Tibial nerve (tissue), 4 donors: ENCODE measurements at places on chromosomes 11 and 22.
A peak's percentile ranks its signal among the peaks of the same experiment; 100 is the strongest.

DNA sequence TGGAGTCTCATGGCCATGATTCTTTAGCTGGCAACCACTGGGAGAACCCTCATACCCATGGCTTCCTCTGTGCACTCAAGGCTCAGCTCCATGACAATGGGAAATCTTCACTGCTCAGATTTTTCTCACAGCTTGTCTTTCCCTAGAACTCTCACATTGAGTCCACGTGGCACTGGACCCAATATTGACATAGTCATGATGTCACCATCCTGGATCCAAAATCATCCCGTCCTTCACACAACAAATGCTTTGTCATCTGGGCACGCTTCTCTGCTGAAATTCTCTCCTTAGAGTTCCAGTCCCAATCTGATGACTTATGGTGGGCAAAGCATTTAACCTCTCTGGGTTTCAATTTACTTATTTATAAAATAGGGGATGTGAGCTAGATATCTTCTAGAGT, 37.7 kb upstream of the CD44 start:
- no peaks in the 10 kb centered on the region for H3K36me3 ChIP-seq
- no peaks in the 10 kb centered on the region for H3K27me3 ChIP-seq
- no peak overlapping the region for H3K4me3 ChIP-seq
- DNase-seq: no peak

GRCh38 chr11:77589181-77589520, 602 bp upstream of the AQP11 start:
- peak overlapping the region; percentile 83 for H3K27ac ChIP-seq
- H3K4me3 ChIP-seq: peak overlapping the region; percentile 49
- H3K36me3 ChIP-seq: no peaks in the 10 kb centered on the region
- no peak for DNase-seq
- H3K27me3 ChIP-seq: no peaks in the 10 kb centered on the region
- peaks cover 5% of the 10 kb centered on the region for H3K4me1 ChIP-seq

DNA sequence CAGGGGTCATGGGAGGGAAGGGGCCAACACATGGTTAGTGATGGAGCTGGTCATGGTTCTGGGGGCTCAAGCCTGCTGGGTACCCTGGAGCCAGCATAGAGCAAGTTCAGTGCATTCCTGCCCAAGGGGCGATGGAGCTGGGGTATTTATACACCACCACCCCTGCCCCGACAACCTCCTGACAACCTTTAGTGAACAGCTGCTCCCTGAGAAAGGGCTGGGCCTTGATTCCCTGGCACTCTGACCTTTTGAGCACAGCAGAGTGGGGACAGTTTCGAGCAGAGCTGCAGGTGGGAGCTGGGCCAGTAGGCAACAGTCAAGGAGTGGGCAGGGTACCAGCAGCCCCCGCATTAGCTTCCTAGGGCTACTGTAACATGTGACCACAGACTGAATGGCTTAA, 6.0 kb downstream of the PARVG start:
- no peak overlapping the region for H3K4me3 ChIP-seq
- H3K4me1 ChIP-seq: no peaks in the 10 kb centered on the region
- H3K36me3 ChIP-seq: no peaks in the 10 kb centered on the region
- no peak for DNase-seq
- H3K27me3 ChIP-seq: peaks cover under 1% of the 10 kb centered on the region

DNA sequence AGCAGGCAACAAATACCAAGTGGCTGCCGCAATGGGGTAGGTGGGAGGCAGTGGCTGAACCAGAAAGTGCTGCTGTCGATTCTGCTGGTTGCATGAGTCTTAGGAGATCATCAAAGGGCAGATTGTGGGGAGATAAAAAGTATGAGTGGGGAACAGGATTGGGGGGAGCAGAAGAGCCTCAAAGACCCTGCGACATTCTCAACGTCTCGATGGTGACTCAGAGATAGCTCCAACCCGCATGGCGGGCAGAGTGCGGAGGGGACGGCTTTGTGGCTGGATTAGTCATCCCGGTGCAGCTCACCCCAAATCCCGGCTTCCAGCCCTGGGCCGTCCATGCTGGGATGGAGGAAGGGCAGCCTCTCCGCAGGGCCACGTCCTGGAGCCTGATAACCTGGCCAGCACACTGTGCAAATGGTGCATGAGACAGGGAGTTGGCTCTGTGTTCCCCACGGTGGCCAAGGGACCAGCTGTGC, 11.6 kb upstream of the RTN4R start:
- H3K4me1 ChIP-seq: no peaks in the 10 kb centered on the region
- no peaks in the 10 kb centered on the region for H3K36me3 ChIP-seq
- no peaks in the 10 kb centered on the region for H3K27me3 ChIP-seq
- DNase-seq: no peak
- no peak overlapping the region for H3K27ac ChIP-seq

- DNase-seq: no peak
- no peaks in the 10 kb centered on the region for H3K4me1 ChIP-seq
- no peaks in the 10 kb centered on the region for H3K36me3 ChIP-seq
- H3K27ac ChIP-seq: peak overlapping the region; percentile 87
- H3K4me3 ChIP-seq: peak overlapping the region; percentile 87
Observed at GRCh38 chr22:38657045-38657909, 839 bp downstream of the CBY1 start.

DNA sequence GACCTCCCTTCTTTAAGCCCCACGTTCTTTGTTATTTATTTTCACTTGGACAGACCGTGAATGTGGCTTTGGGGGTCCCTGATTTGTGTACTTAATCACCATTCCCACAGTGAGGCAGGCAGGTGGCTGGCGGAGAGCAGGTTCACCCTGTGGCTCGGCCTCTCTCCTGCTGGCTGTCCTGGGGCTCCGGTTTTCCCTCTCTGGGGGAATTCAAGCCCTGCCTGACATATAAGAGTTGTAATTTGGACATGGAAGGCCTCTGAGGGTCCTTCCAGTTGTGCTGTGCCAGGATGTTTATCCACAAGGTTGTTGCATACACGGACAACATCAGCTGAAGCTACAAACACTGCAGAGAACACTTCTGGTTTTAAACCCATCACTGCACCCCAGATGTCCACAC, 824.5 kb downstream of the TBC1D22A start:
- no peaks in the 10 kb centered on the region for H3K27me3 ChIP-seq
- no peak overlapping the region for H3K4me3 ChIP-seq
- no peaks in the 10 kb centered on the region for H3K4me1 ChIP-seq
- H3K27ac ChIP-seq: no peak overlapping the region
- H3K36me3 ChIP-seq: no peaks in the 10 kb centered on the region

- no peaks in the 10 kb centered on the region for H3K36me3 ChIP-seq
- no peaks in the 10 kb centered on the region for H3K4me1 ChIP-seq
- no peak overlapping the region for H3K4me3 ChIP-seq
- no peak overlapping the region for H3K27ac ChIP-seq
Observed at GRCh38 chr11:11798586-11799438, 43.0 kb upstream of the USP47 start.

- H3K27me3 ChIP-seq: no peaks in the 10 kb centered on the region
- no peaks in the 10 kb centered on the region for H3K4me1 ChIP-seq
- no peaks in the 10 kb centered on the region for H3K36me3 ChIP-seq
Observed at GRCh38 chr11:70031631-70032469, 46.3 kb upstream of the ANO1 start.

DNA sequence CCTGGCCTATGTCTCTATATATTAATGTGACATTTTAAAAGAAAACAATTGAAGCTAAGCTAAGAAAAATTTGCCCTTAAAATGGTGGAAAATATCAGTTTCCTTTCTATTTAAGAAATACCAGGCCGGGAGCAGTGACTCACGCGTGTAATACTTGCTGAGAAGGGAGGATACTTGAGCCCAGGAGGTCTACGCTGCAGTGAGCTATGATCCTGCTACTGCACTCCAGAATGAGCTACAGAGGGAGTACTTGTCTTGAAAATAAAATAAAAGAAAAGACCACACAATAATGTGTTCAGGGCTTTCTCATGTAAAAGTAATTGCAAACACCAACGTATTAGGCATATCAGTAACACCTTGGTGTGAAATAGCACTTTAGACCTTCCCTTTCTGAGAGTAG, 1.4 kb upstream of the PRSS23 start:
- H3K4me3 ChIP-seq: no peak overlapping the region
- no peaks in the 10 kb centered on the region for H3K27me3 ChIP-seq
- peak overlapping the region; percentile 83 for H3K27ac ChIP-seq
- DNase-seq: no peak
- H3K36me3 ChIP-seq: no peaks in the 10 kb centered on the region
